NCI-H524 treated with DMSO at 0.1 percent for 48 hours (cell line): ENCODE measurements at places on chromosomes 1 and 21.

DNA sequence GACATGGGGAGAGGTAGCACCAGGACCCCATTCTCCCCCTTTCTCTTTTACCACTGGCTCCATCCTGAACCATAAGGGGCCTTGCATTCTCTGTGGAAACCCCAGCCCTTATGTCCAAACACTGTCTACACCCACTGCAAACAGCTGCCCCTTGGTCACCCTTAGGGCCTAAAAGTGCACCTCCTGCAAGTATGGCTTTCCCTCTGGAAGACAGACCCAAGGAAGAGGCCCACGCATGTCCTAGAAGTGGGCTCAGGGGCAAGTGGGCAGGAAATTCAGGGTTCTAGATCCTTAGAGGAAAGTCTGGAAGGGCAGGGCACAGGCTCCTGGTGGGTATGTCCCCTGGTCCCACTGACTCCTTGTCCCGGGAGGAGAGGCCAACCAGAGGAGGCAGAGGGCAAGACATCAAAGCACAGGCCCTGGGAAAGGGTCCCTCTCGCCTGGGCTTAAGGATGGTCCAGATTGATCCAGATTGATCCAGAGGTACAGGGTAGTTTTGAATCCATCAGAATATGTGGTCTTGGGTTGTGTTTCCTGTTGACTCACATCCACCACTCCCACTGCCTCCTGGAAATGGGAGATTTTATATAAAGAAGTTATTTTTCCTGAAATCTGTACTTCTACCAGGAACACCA is 150.9 kb downstream of the GRIK3 start:
- DNase-seq, result no peak

GRCh38 chr1:211474451-211474850 is 17.5 kb downstream of the RD3 start:
- DNase-seq, result no peak

GRCh38 chr1:17513131-17513530 is 26.4 kb upstream of the ARHGEF10L start:
- no peak for DNase-seq

GRCh38 chr1:167409183-167409582 is 109.1 kb downstream of the CD247 start:
- no peak for DNase-seq

DNA sequence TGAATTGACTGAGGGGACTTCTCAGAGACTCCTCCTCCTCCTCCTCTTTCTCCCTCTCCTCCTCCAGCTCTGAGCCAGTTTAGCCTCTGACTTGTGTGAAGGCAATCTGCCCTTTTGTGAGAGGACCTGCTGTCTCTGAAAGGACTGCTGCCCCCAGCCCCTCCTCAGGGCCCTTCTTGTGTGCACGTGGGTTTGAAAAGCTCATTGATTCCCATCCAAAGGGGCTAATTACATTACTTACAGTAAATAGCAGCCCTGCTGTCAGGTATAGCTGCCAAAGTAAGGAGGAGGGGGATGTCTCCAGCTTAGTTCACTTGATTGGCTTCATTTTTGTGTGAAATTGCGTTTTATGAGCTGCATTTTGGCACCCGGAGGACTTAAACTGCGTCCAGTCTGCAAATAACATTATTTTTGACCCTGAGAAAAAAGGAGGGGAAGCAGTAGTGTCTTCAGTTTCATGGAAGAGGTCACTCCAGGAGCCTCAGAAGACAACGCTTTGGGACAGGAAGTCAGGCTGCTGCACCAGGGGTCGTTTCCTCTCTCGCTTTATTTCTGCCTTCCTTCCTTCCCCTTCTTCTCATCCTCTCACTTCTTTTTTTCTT is 1.8 kb upstream of the LHX9 start:
- no peak for DNase-seq

- peak; percentile 73 for DNase-seq
Observed at GRCh38 chr1:91611483-91611917, 110.8 kb downstream of the CDC7 start.

DNA sequence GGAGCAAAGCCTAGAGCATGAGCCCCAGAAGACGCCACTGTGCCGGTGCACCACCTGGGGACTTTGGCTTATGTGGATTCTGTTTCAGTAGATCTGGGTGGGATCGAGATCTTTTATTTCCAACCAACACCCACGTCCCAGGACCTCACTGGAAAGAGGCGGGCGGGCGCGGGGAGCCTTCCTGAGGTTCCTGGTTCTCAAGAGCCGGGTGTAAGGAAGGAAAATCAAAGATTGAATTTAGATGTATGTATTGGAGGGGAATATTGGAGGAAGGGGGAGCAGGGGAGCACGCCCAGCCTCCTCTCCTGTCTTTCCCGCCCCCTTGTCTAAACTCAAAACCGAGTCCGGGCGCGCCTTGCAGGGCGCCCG is 6.2 kb upstream of the OLIG2 start:
- DNase-seq, result no peak

DNA sequence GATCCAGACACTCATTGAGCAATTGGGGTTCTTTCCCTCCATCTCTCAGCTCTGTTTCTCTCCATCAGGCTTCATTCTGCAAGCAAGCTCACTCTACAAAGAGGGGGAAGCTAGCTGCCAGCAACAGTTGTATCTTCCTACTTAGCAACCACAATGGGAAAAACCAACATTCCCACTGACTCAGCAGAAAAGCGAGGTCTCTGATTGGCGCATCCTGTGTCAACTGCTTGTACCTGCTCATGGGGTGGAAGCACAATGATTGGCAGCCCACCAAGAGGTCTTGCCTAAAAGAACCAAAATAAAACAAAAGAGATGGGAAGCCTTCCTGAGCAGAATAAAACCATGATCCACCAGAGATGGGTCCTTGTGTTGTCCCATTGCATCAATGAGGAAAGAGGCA is 4.0 kb upstream of the CDA start:
- no peak for DNase-seq

- DNase-seq, result no peak
Observed at GRCh38 chr1:50098591-50099021, 10.1 kb upstream of the ELAVL4 start.

- DNase-seq, result peak; percentile 48
Observed at GRCh38 chr1:52055066-52055865, at the start of gene TXNDC12. Gene TXNDC12, minus strand, starts transcription at chr1:52055191. Its CDS starts 95 bp downstream, at chr1:52055096.

DNA sequence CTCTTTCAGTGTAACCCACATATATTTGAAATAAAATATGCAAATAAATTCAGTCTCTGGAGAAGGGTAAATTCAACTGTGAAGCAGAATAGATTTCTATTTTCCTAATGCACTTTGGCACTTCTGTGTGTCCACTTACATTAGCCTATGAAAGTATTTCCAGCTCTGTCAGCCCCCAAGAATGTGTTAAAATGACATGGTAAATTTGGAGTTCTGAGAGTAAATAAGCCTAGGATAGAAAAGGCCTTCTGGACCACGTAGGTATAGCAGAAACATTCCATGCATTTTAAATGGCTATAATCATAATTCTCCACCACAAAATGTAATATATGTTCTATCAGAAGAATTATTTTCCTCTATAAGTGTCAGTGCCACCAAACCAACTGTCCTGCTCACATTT is 276.2 kb downstream of the NEGR1 start:
- no peak for DNase-seq

- no peak for DNase-seq
Observed at GRCh38 chr1:8133657-8134430, 107.7 kb upstream of the ERRFI1 start.

GRCh38 chr1:54238353-54239034 is 38.5 kb downstream of the MRPL37 start:
- DNase-seq, result no peak

DNA sequence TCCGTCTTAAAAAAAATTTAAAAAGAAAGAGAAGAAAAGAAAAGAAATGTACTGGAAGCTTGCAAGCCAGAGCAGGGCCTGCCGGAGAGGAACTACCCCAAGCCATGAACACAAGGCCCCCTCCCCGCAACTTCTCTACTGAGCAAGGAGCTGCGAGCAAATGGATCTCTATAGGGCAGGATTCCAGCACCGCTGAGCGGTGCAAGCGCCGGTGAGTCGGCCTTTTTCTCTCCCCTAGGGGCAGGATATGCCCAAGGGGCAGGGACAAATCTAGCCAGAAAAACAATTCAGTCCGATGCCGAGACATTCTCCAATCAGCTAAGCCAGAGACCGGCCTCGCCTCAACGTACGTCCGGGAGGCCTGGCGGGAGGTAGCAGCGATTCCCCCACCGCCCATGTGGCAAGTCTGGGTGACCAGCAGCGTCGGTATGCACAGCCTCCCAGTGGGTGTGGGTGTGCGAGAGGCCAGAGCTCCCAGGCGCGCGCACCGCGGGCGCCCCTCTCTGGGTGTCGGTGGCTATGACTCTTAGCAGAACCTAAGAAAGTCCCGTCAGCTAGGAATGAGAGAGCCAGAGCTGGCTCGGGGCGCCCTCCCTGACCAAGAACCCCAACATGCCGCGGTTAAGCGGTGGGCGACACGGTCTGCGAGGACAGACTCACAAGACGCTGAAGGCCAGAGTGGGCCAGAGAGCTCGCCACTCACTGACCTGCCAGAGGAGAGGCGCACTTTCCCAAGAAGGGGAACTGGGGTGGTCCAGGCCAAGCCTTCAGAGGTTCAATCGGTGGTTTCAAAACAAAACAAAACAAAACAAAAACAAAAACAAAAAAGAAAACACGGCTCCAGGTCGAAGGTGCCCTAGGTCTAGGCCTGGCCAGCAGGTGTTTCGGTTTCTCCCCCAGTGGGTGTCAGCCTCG is 1.9 kb downstream of the CSMD2 start:
- no peak for DNase-seq

GRCh38 chr1:78141531-78142231 is 95.9 kb downstream of the GIPC2 start:
- no peak for DNase-seq

- no peak for DNase-seq
Observed at GRCh38 chr1:229119876-229120275, 151.0 kb upstream of the RAB4A start.

DNA sequence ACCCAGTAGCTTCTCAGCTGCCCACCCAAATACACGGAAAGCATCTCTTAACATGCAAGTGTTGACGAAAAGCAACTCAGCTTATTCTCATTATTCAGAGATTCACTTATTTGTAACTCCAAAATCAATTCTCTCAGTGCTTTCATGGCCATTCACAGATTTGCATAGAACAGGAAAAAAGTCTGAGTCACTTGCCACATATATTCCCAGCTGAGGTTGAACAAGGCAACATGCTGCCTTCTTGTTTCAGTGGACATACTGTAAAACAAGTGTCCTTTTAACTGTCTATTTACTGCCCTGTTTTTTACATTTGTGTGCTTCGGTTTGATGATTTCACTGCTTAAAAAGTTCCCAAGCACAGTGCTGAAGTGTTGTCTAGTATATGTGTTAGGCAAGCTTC is 273.0 kb downstream of the LTN1 start:
- no peak for DNase-seq

DNA sequence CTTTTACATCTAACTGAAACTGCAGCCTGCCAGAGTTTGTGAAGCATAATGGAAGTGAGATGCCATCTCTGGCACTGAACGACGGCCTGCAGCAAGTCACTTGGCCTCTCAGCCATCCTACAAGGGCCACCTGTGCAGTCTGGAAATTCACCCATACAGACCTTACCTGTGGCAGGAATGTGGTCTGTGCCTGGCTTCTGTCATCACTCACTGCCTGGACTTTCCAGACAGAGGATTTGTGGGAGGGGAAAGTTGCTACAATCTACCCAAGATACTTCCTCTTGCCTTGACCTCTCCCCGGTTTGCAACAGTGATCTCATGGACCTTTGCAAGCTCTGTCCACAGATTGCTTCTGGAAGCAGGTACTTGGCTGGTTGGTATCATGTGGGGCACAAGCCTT is 58.4 kb upstream of the ATP1B1 start:
- DNase-seq, result no peak
